ENCODE measurements at places on chromosomes 13 and 19.
A peak's percentile ranks its signal among the peaks of the same experiment; 100 is the strongest.

DNA sequence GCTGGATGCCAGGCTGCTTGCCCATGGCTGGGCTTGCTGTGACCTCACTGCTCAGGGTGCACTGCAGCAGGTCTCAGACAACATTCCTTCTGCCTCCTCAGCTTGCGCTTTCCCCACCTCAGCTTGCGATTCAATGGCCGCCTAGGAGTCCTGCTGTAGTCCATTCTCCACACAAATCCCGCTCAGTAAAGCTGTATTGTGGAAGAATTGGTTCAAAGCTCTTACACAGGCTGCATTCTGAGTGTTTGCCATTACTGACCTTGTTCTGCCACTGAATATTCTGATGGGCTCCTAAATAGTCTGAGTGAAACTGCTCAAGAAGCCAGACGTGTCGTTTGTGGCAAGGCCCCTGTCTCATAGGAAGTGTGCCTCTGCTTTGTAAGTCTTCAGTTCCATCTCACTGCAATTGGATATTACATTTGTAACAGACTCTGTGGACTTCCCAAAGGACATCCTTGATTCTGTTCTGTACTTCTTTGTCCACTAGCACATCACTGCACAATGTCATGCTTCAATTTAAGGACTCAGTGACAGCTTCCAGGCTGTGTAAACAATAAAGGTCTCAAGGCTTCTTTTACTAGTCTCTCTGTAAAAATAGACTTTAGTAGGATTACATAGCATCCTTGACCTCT is 49.8 kb downstream of the KATNAL1 start:
- DNase-seq = no peak

DNA sequence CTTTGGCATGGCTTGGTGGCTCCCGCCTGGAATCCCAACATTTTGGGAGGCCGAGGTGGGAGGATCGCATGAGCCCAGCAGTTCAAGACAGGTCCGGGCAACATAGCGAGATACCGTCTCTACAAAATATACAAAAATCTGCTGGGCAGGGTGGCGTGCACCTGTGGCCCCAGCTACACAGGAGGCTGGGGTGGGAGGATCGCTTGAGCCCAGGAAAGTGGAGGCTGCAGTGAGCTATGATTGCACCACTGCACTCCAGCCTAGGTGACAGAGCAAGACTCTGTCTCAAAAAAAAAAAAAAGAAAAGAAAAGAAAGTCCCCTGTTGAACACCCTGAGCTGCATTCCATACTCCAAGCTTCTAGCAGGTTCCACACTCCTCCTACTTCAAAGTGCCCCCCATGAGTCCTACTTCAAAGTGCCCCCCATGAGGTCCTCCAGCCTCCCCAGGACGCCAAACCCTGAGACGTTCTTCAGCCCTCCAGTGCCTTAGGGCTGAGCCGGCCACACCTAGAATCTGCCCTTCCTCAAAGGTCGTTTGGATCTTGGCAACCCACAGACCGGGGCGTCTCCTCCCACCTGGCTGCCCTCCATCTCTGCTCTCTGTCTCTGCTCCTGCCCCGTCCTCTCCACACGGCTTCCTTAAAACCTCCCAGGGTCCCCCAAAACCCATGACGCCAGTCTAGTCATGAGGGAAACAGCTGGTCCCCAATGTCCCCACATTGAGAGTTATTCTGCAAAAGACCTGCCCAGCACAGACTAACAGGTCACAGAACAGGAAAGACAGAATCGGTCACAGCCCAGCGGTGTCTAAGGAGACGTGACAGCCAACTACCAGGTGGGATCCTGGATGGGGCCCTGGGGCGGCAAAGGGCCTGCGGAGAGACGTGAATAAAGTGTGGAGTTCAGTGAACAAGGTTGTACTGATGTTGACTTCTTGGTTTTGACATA is 4.8 kb downstream of the TJP3 start:
- DNase-seq = no peak

DNA sequence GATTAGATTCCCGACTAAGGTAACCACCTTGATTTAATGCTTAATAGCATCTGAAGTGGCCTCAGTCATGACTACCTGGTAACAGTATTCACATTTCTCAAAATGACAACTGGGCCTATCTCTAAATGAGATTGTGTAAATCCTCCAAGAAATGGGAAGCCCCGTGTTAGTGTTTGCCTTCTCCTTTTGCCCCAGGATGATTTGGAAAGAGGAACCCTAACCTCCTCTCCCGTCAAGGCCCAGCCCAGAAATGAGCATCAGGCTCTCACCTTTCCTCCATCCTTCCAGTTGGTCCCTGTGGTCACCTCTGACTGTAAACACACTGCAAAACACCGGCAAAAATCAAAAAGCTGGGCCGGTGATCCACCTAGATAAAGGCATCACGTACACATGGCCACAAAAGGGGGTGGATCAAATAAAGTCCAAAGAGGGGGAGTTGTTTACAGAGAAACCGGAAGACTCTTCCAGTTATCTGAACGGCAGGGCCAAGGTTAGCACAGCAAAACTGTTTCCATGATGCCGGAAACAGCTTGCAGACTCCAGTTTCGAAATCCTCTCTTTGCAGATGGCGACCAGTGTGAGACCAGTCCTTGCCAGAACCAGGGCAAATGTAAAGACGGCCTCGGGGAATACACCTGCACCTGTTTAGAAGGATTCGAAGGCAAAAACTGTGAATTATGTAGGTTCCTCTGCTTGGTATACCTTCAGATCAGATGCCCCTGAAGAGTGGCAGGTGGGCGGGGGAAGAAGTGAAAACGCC is 16.4 kb downstream of the F10 start:
- no peak for DNase-seq

GRCh38 chr19:3481241-3482090 is 1.1 kb upstream of the SMIM24 start:
- DNase-seq = no peak

DNA sequence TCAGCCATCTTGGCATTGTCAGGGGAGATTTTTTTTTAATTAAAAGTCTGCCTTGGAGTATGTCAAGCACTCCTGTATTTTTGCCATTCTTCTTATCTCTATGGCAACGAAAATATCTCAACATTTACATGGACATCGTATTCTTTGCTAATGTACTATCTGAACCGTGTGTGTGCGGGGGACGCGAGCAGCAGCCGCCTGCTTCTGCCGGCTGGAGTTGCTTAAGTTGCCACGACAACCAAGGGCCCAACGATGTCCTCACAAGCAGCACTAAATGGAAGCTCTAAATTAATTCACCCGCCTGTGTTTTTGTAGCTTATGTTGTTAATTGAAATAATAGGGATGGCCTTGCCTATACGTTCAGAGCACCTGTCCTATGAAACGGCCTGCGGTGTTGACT is 309.5 kb downstream of the TEX29 start:
- DNase-seq = no peak

DNA sequence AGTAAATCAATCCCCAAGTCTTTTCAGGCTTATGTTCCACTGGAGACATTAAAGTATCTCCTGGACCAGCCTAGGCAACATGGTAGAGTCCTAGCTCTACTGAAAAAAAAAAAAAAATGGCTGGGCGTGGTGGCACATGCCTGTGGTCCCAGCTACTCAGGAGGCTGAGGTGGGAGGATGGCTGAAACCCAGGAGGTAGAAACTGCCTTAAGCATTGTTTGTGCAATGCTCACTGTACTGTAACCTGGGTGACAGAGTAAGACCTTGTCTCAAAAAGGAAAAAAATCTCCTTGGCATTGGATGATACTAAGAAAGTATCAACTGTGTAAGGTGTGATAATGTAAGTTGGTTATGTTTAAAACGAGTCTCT is 8.8 kb downstream of the KLK8 start:
- no peak for DNase-seq

DNA sequence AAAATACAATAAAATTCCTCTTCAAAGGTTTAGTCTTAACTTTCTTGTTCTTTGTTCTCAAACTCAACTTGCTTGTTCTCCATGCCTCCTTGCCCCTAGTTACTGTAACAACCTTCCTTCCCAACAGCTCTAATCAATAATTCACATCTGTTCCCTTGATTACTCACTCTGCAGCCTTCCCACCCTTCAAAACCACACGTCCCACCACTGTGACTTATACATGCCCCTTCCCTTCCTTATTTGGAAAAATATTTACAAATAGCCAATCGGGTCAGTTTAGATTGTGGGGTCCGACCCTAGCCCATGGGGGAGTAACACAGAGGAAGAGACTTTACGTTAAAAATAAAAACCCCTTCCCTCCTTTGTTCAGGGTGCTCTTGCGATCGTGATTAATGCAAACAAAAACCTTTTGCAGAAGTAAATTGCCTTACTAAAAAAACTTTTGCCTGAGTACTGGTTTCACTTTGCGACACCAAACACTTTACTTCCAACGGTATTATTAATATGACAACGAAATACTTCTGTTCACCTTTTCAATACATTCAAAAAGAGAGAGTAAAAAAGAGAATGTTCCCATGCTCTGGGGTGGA is 512 bp upstream of the ZNF93 start:
- no peak for DNase-seq

GRCh38 chr13:60654415-60654814 is 257.4 kb downstream of the TDRD3 start:
- no peak for DNase-seq

- DNase-seq = no peak
Measured at GRCh38 chr19:3006075-3006767, 22.9 kb downstream of the TLE2 start.

- peak; percentile 31 for DNase-seq
Measured at GRCh38 chr19:8445488-8446001, 770 bp downstream of the HNRNPM start.

DNA sequence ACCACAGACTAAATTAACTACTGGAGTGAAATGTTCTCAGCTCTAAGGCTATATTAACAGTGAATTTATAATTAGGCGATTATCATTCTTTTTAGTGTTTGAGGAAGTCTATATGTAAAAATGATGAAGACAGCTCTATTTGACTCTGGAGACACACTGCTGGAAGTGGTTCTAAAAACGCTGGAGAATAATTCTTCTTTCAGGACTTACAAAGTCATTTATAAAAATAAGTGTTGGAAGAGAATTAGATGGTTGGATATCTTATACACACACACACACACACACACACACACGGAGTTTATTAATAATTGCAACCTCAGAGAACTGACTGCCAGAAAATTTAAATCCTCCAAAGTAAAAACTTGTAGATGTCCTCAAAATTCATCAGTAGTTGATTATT is 1171.3 kb downstream of the EFNB2 start:
- DNase-seq = no peak

- no peak for DNase-seq
Measured at GRCh38 chr19:16074488-16075365, 1.6 kb upstream of the TPM4 start.

GRCh38 chr13:80441968-80442367 is 101.0 kb upstream of the SPRY2 start:
- no peak for DNase-seq

DNA sequence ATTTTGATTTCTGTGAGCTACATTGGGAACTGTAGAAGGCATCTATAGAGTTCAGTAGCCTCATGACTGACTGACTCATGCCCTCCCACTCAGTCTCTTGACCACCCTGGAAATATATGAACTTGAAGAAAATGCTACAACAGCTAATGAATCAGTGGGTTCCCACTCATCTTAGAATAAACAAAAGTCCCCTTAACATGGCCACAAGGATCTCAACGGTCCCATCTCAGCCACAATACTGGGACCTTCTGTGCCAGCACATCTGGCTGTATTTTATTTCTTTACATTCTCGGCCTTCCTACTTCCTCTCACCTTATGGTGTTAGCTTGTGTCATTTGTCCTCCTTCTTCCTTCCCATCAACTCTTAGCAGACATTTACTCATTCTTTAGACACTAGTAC is 619.8 kb downstream of the DCT start:
- no peak for DNase-seq

DNA sequence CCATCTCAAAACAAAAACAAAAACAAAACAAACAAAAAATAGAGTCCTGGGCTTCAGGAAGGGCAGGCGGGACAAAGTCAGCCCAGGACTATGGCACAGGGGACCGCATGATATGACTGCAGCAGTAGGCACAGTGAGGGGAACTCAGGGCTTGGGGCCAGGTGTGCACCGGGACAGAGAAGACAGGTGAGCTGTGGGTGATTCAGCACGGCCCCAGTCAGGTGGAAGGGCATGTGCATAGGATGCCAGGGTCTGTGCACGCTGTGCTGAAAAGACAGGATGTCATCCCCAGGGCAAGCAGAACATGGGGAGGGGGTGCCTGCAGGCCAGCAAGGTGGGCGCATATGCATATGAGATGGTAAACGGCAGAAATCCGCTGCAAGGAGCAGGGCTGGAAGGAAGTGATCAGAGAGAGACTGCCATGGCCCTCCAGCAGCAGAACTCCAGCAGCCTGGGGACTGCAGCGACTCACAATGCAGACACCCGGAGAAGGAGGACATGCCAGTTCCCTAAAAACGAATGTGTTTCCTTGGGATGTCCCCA is 15.0 kb downstream of the EPS15L1 start:
- no peak for DNase-seq

DNA sequence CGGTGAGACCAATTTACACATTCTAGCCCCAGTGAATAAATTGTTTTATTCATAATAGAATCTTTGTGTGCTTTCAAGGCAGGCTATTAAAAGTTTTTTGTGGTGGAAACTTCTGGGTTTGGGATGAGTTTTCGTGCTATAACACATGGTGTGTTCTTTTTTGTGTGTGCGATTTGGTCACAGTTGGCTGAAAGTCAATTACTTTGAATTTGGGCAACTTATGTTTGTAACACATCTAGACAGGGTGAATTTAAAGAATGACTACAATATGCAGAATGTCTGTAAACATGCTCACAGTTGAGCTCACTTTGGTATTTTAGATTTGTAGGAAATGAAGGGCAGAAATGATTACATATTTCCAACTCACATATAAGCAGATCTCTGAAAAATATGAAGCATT is 307.1 kb downstream of the OXGR1 start:
- DNase-seq = no peak

GRCh38 chr19:47109177-47109540 is 4.4 kb downstream of the ZC3H4 start:
- no peak for DNase-seq

- DNase-seq = no peak
Measured at GRCh38 chr13:73138276-73138637, 79.5 kb downstream of the KLF5 start.

DNA sequence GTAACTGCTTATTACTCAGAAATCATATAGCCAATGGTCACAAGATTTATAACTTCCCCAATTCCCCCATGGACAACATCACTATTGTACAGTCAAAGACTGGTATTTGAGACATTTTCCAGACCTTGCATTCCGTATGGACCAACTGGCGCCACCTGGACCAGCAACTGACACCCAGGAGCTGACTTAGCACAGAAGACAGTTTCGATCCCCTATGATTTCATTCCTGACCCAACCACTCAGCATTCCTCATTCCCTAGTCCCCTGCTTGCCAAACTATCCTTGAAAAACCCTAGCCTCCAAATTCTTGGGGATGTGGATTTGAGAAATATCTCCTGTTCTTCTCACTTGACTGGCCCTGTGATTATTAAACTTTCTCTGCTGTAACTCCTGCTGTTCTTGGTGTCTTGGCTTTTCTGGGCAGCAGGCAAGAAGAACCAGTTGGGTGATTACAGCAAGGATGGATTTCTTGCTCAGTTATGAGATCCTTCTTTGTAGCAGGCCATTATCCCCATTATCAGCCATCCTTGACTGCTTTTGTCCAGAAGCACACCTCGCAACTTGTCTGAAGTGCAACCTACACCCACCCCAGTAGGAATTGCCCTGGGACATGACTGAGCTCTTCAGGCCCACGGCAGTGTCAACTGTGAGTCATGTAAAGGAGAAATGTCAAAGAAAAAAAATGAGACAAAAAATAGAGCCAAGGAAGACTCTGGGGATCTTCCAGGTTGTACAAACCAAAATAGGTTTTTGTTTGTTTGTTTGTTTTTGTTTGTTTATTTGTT is 13.7 kb upstream of the MAP3K10 start:
- DNase-seq = no peak

Data from activated T-helper 1 cell treated with anti-CD3 and anti-CD28 coated beads, Interleukin-2, amount 50 U/mL, for 16 hours (primary cell).